ENCODE measurements at places on chromosomes 7 and 10.

DNA sequence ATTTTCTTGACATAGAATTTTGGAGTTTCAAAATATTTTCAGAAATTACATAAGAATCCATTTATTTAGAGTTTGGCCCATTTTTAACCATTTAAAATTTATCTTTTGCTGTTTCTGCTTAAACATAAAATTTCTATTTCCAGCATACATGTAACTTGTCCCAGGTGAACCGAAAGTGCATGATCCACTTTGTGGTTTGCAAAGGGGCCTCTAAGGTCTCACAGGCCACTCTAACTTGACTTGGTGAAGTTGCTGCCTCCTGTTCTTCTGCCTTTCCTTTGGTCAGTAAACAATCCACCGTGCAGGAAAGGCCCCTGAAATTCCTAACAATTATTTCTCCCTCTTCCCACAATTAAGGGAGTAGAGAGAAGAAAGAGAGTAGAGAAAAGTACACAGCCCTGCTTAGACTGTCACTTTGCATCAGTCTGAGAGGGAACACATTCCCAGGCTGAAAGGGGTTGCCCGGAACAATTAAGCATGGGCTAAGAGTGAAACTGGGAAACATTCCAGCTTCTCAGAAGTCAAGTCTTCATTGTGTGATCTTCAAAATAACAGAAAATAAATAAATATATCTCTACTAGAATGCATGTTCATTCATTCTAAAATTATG lies 79.5 kb upstream of the SEMA3A start:
- no peak for DNase-seq

GRCh38 chr7:132419542-132419941 lies 156.7 kb downstream of the PLXNA4 start:
- no peak for DNase-seq

GRCh38 chr7:137462074-137462715 lies 118.7 kb upstream of the PTN start:
- no peak for DNase-seq

GRCh38 chr7:137999496-138000080 lies 2.3 kb downstream of the CREB3L2 start:
- DNase-seq, result no peak

DNA sequence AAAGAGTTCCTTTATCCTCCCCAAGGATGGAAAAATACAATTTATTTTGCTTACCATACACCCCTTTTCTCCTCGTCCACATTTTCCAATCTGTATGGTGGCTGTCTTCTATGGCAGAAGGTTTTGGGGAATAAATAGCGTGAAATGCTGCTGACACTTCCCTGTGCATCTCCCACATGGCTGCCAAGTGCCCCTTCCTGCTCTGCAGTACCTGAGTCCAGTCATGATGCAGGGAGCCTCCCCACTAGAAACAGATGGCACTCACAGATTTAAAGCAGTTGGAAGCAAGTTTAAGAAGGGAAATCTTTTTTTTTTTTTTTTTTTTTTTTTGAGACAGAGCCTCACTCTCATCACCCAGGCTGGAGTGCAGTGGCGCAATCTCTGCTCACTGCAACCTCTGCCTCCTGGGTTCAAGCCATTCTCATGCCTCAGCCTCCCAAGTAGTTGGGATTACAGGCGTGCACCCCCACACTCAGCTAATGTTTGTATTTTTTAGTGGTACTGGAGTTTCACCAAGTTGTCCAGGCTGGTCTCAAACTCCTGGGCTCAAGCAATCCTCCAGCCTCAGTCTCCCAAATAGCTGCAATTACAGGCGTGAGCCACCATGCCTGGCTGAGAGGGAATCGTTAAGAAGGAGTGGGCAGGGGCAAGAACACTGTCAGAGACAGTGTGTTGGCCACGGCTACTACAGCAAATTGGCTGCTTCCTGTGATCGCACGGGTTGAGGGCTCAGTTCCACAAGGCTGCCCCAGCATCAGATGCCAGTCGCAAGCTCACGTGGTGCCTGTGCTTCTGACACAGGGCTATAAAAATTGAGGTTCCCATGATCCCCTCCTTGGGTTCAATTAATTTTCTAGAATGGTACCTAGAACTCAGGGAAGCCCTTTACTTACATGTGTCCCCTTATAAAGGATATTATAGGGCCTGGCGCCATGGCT lies 5.3 kb upstream of the PILRA start:
- no peak for DNase-seq

- no peak for DNase-seq
These were observed 660 bp upstream of the HHEX start for GRCh38 chr10:92688927-92689662.

DNA sequence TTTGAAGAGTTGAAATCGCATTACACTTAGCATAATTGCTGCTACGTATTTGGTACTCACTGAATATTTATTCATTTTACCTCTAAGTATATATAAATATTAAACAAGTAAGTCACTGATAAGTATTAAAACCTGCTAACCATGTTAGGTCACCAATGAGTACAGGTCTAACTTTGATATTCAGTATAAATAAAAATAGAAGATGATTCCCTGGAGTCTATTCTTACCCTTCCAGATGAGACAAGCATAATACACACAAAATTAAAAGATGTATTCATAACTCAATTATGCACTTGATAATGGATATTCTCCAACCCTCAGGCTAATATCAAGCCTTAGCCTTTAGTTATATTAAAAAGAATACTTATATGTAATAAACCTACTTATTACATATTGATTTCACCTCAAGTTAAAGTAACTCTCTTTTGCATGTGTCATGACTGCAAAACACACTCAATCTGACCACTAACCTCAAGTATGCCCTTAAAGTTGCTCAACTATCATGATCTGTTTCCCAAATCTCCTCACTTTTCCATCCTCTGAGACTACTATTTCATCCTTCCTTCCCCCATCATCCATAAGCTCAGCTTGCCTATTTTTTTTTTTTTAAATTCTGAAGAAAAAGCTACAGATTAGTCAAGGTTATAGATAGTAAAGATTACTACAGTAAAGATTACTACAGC lies 46.8 kb downstream of the IPMK start:
- DNase-seq, result no peak

DNA sequence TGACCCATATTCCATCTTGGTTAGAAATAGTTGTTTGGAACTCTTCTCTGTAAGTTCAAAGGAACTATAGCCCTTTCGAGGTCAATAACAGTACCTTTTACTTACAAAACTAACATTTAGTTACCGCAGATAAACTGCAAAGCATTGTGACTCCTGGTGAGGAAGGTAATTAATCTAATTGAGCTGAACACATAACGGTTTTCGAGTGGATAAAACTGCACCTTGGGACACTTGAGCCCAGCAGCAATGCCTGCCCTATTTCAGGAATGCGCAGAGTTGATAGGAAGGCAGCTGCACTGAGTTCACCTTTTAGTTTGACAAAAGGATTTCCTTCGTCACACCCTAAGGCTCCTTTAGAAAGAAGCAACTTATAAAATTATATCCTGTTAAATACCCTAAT lies 75.4 kb downstream of the JAZF1 start:
- no peak for DNase-seq

DNA sequence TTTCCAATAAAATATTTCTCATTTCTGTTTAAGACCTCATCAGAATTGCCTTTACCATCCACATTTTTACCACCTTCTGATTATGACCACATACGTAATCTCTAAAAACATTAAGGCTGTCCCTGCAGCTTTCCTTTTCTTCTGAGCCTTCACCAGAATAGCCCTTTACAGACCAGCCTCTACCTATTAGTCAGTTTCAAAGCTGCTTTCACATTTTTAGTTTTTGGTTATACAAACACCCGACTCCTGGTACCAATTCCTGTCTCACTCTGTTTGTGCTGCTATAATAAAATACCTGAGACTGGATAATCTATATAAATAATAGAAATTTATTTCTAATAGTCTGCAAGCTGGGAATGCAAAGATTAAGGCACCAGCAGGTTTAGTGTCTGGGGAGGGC lies 15.4 kb upstream of the GTF2IRD1 start:
- DNase-seq, result no peak

DNA sequence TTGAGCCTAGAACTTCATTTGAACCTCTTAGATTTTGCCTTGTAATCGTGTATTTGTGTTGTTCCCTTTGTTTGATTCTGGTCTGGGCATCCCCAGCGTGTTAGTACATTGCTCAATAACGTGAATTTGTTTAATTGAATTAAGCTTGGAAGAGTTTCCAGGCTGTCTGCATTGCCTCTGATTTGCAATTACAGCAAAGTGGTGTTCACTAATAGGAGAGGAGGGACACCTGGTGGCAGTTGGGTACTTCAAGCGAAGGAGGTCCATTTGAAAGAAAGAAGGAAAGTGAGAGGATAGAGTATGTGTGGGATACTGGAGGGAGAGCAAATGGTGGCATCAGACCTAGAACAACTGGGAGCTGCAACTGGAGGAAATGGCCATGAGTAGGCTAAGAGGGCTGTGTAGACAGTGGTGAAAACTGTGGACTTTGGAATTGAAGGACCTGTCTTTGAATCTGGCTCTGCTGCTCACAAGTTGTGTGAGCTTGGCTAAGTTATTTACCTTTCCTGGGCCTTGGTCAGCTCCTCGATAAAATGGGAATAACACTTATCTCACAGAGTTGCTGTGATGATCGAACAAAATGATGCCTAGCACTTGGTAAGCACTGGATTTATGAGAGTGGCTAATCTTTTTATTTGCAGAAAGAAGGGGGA lies 15.1 kb downstream of the LSMEM1 start:
- peak; percentile 35 for DNase-seq

- DNase-seq, result no peak
These were observed 333 bp upstream of the PLCE1 start for GRCh38 chr10:93993414-93993781.

GRCh38 chr7:17564678-17565212 lies 266.3 kb downstream of the AHR start:
- DNase-seq, result no peak

- DNase-seq, result no peak
These were observed 6.9 kb downstream of the BAZ1B start for GRCh38 chr7:73515178-73515577.

GRCh38 chr7:3732395-3733005 lies 431.4 kb downstream of the SDK1 start:
- DNase-seq, result no peak

DNA sequence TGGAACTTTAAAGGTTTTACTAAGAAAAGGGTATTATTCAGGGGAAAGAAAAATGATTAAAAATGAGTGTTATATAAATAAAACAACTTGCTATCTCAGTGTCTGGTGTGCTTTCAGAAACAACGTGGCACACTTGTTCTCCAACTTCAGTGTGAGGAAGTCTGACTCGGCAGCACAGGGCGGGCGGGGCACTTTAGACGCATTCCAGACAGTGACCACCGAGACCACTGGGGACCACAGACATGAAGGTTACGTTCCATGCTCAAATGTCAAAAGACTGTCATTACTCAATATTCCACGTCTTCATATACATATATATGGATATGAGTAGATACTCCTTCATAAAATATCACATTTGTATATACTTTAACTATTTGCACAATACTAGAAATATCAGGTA lies 87.0 kb downstream of the LARP4B start:
- DNase-seq, result no peak

DNA sequence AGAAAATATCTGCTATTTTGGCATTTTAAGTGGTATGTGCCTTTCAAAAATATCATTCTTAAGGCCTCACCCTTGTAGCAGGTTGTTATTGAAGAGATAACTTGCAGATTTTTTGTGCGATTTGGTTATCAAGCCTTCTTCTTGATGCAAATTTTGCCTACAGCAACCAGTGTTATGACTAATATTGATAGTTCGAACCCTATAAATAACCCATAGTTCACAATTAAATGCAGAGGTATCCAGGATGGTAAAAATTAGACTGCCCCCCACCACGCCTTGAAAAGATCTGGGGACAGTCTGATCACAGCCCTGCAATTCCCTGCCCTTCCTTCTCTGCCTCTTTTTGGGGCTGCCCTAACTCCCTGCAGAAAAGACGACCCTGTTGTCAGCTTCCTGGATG lies 28.4 kb upstream of the RAPGEF5 start:
- no peak for DNase-seq

DNA sequence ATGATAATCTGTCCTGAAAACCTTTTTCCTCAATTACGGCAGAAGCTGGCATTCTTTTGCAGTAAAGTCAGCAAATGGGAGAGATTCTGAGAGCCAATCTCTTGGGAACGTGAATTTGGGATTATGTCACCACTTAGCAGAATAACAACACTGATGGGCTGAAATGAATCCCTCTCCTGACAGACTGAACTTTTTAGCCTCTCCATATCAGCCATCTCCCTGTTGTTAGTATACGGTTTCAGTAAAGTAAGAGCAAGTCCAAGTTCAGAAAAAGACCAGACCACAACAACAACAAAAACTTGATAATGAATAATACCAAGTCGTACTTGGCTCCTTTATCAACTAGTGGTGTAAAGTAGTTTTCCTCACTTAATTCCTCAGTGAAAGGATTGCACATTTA lies 1048.8 kb downstream of the GATA3 start:
- no peak for DNase-seq

- no peak for DNase-seq
These were observed 56.9 kb downstream of the XPNPEP1 start for GRCh38 chr10:109866168-109866994.

GRCh38 chr10:36650274-36650673 lies 475.1 kb upstream of the ANKRD30A start:
- DNase-seq, result no peak

- DNase-seq, result no peak
These were observed 179.3 kb downstream of the TFEC start for GRCh38 chr7:115851291-115851690.

DNA sequence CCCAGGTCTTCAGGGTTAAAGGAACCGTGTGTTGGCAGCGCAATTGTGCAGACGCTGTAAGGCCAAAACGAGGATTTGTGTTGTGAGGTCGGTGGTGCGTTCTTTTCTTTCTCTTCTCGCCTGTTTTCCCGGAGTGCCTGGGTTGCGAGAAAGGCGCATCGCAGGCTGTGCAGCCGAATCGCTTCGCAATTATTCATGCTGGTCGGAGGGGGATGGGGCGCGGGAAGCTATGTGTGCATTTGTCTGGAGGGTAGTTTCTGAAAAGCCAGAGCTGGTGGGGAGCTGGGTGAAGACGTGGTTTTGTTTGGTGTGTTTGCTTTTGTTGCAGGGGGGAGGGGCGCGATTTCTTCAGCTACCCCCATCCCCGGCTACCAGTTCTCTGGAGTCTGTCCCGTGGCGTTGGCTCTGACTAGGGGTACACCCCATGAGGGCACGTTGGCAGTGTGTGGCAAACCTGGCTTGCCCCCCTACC lies 2.1 kb downstream of the MXI1 start:
- DNase-seq, result peak; percentile 81

DNA sequence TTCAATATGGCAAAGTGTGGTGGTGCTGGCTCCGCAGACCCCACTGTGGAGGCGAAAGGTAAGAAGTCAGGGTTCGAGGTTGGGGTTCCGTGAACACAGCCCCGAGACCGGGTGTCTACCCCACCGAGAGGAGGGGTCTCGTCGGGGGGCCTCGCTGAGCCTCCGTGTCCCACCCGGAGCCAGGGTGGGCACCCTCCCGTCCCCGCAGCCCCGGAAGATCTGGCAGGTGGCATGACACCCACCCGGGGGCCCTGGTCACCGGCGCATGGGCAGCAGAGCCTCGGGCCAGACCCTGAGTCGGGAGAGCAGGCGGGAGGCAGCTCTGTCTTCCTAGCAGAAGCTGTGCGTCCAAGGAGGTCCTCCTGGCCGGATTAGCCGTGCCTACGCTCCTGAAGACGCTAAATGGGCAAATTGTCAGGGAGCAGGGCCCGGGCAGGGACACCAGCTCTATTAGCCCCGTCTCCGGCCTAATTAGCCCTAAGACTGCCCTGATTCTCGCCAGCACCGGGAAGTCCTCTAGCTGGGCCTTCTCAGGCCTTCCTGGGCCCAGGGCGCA lies 56.4 kb downstream of the UNCX start:
- DNase-seq, result no peak

All from activated CD4-positive, alpha-beta T cell treated with anti-CD3 and anti-CD28 coated beads for 48 hours (primary cell).